Left colon (tissue), 2 donors: ENCODE measurements at places on chromosomes 3 and 15. TPM values are rescaled to one million over a fixed set of nuclear protein-coding genes. Genes with fewer than 3 reads are reported as not detected.

The MINDY2 gene
- 9.0 TPM for total RNA-seq

The TNFSF10 gene
- total RNA-seq = 136 TPM

The PPM1L gene
- total RNA-seq = 16.9 TPM

The NEK10 gene
- 0.73 TPM for total RNA-seq

The ATP10A gene
- 1.4 TPM for total RNA-seq
